A549 (cell line): ENCODE measurements at places on chromosomes 1 and 21. TPM values are rescaled to one million over a fixed set of nuclear protein-coding genes. Genes with fewer than 3 reads are reported as not detected.

CLCA1 gene
- polyA plus RNA-seq = not detected in 3 replicates

PAQR6 gene
- polyA plus RNA-seq = 5.6 to 10.6 TPM (median 8.6 TPM) in 3 replicates

OR6N1 gene
- polyA plus RNA-seq = not detected in 3 replicates

DNA sequence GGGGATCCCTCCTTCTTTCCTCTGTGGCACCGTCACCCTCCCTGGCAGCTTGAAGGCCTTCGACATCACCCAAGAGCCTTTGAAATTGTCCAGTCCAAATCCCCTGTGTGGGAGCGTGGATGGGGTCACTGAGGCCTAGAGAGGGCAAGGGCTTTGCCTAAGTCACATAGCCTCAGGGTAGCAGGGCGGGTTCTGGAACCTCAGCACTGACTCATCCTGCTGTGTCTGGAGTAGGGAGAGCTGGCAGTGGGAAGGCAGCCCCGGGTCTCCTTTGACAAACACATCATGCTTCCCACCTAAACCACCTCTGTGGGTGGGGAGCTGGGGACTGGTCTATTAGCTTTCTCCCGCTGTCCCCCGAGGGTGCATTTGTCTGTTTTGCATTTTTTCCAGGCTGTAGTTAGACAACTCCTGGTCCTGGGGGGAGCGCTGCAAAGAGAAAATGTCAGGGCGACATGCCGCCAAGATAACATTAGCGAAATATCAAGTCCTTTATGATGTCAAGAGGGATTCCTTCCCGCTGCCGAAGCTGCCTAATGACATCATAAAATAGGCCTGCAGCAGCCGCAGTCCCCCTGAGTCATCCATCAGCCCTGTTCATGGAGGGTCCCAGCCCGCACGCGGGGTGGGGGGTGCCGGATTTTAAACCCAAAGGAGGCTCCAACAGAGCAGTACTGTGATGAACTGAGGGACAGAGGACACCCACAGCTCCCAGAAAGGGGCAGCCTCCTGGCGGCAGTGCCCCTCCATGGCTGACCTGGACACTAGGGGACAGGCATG, 77.0 kb upstream of the POU3F1 start:
- DNase-seq = peak; percentile 21

- peak; percentile 35 for DNase-seq
Observed at GRCh38 chr1:50603274-50604271, 180.3 kb upstream of the DMRTA2 start.

DNA sequence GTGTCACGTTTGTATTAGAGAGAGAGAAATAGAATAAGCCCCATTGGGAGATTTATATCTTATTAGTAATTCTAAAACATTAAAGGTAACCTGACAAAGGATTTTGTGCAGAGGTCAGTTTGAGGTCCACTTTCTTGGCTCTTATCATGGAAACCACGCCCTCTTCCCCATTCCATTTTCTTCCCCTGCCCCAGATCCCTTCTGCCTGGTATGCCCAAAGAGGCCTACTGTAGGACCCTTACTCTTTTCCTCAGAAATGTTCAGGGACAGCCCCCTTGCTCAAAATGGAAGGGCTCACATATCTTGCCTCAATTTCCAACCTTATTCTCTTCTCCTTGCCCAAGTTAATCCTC, 9.6 kb downstream of the CCDC185 start:
- DNase-seq = no peak
